ENCODE measurements at places on chromosomes 2 and 18.

GRCh38 chr18:46448347-46448746 is 208.7 kb downstream of the LOXHD1 start:
- no peak for DNase-seq

GRCh38 chr2:20582600-20583221 is 68.2 kb downstream of the HS1BP3 start:
- no peak for DNase-seq

GRCh38 chr2:197850882-197851450 is 46.6 kb downstream of the PLCL1 start:
- no peak for DNase-seq

GRCh38 chr2:162221064-162221463 is 22.2 kb downstream of the FAP start:
- DNase-seq = no peak

DNA sequence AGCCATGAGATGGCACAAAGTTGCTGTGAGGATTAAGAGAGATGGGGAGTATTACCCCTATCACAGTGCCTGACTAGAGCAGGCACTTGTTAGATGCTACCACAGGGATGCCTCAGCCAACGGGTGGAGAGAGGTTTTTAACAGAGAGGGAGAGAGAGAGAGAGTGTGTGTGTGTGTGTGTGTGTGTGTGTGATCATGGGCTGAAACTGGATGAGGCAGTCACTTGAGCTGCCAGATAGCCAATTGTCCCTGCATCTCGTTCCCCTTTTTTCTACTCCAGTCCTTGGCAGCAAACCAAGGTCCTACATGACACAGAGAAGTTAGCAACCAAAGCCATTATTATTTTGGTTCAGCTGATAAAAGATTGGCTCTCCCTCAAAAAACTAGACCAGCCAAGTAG is 3.0 kb downstream of the CD8A start:
- DNase-seq = peak; percentile 76

- no peak for DNase-seq
Observed at GRCh38 chr2:56084111-56084901, 99.5 kb upstream of the CCDC85A start.

DNA sequence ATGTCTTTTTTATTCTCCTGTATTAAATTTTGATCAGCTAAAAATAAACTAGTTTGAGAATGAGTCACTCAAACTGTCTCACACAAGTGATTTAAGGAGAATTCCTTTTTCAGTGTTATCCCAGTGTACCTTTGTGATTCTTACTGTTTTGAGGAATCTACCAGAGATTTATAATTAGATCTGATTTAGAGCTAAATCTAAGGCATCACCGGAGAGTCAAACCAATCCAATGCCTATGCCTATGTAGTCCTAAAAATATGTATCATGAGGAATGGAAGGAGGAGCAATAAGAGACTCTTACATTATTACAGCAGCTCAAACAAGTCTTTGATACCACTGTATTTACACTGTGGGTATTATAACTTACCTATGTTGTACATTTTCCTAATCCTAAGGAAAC is 63.4 kb upstream of the CYP20A1 start:
- no peak for DNase-seq

DNA sequence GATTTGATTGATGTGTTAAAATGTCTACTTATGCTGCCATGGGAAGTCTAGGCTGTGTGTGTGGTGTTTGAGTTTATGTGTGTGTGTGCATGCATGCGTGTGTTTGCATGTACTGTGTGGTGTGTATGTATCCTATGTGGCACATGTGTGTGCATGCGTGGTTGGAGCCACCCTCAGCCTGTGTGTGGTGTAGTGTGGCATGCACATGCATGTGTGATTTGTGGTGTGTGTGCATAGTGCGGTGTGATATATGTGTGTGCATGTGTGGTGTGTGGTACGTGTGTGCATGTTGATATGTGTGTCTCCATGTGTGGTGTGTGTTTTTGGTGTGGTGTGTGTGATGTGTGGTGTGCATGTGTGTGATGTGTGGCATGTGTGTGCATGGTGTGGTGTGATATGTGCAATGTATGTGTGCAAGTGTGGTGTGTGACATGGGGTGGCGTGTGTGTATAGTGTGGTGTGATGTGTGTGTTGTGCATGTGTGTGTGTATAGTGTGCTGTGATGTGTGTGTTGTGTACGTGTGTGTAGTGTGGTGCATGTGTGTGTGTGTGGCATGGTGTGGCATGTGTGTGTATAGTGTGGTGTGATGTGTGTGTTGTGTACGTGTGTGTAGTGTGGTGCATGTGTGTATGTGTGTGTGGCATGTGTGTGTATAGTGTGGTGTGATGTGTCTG is 66.6 kb upstream of the HDAC4 start:
- DNase-seq = no peak

GRCh38 chr2:28437149-28437835 is 44.6 kb downstream of the FOSL2 start:
- no peak for DNase-seq

DNA sequence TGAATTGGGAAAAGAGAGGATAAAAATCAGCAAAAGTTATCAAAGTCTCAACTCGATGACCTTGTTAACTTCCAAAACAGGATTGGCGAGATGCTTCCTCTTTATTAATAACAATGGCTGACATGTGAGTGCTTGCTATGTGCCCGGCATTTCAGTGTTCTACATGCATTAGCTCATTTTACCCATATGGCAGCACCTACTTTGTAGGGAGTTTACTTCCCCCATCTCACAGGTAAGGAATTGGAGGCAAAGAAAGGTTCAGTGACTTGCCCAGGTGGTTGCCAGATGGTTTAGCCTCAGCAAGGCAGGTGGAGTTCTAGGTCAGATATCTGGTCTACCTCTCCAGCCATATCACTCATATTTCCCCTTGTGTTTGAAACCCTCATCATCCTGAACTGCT is 12.4 kb downstream of the TFCP2L1 start:
- no peak for DNase-seq

- DNase-seq = peak; percentile 68
Observed at GRCh38 chr18:76955524-76956170, 133.3 kb downstream of the ZNF236 start.

GRCh38 chr2:241546771-241547498 is 11.6 kb upstream of the BOK start:
- DNase-seq = no peak

DNA sequence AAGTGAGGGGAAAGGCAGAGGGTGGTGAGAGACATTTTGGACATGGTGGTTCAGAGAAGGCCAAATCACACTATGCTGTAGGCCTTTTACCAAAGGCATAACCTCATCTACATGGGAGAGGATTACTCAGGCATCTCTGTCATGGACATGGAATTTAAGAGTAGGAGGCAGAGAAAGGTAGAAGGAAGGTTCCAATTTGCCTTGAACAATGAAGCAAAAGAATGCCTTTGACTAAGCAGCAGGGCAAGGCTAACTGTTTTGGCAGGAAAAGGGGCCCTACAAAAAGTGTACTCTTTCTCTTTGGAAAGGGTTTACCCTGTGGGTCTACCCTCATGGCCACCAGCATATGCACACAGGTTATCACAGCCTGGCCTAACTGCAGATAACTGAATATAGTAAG is 45.6 kb upstream of the RNU4ATAC start:
- no peak for DNase-seq

DNA sequence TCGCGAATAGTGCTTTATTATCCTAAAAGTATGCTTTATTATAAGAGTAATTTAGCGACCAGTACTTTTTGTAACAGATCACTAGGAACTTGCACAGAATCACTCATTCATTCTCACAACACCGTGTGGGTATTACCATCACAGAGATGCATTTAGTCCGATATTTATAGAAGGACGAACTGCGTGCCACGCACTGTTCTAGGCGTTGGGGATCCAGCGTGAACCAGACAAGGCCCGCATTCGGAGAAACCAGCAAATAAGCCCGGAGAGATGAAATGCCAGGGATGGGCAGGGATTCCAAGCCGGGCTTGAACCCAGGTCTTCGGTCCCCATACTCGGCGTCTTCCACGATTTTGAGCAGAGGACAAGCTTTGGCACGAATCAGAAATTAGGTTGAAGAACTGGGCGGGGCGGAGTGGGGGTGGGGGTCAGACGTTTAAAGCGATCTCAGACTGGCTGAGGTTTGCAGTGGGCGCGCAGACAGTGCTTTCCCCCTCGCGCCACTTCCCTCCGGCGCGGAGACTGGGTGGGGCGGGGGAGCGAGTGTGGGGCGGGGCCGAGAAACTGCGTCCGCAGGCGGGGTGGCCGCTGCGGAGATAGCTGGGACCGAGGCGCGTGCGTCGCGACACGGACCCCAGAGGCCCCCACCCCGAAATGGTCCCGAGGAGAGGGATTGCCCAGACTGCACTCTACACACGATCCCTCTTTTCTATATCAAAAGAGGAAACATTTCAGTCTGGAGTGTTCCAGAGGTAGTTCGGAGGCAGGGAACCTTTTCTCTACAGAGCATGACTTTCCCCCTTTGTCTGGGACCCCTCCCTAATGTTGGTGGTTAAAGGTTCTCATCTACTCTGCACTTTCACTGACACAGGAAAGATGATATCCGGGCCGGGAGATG is 1.1 kb upstream of the CXCR4 start:
- peak; percentile 74 for DNase-seq

DNA sequence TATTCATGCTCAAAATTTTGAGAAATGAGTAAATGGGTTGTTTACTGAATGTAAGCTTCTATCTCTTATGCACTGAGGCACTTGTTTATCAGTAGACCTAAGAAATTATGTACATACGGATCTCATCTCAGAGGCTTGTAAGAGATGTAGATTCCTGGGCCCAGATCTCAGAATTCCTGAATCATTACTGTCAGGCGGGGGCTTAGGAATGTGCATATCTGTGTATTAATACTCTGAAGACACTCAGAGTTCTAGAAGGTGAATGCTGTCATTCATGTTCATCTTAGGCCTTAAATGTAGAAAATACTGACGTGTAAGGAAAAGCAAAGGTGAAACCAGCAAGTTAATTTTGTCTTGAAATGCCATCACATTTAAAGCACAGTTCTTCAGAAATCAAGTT is 169.6 kb downstream of the FMNL2 start:
- no peak for DNase-seq

DNA sequence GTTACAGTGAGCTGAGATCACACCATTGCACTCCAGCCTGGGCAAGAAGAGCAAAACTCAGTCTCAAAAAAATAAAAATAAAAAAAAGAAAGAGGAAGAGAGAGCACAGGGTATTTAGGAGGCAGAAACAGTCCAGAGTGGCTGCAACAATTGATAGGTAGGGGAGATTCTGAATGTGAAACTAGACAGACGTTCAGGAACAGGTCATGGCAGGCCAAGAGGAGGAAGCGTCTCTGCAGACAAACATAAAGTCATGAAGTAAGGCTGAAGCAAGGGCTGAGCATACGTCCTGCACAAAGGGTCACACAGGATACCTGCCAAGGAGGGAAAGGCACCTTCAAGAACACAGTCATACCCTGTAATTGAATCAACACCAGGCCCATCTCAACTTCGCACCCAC is 64.1 kb upstream of the ZNF532 start:
- no peak for DNase-seq

- no peak for DNase-seq
Observed at GRCh38 chr2:226234187-226234586, 565.4 kb downstream of the IRS1 start.

DNA sequence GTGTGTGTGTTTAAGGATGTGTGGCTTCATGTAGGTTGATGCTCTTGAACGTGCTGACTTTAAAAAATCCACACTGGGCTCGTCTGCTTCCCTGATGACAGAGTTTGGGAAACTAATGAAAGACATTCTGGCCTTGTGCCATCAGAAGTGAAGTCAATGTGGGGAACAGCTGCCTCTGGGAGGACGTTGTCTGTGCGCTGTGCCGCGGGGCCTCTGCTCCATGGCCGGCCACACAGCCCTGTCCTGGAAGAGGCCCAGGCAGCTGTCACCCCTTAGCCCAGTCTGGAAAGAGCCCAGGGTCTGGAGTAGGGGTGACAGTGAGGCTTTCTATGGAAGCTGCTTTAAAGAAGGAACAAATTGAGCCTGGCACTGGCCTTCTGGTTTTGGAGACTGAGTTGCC is 155.8 kb downstream of the SH3RF3 start:
- peak; percentile 20 for DNase-seq

DNA sequence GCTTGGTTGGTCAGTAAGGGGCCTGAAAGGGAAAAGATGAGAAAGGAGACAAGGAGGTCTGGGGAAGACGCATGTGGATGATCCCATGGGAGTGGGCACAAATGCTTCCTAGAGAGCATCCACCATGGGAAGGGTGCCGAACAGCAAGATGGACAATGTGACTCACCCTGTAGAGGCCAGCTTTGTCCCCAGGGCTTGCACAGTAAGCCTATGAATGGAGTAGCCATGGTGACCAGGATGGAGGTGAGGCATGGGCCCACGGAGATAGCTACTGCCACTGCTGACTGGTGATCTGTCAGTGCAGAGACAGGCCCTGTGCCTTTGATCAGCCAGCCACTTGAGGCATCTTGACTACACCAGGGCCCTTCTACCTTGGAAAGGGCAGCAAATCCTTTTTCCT is 172.6 kb downstream of the HAUS1 start:
- DNase-seq = no peak

- DNase-seq = no peak
Observed at GRCh38 chr2:105629634-105630033, 115.1 kb upstream of the NCK2 start.

DNA sequence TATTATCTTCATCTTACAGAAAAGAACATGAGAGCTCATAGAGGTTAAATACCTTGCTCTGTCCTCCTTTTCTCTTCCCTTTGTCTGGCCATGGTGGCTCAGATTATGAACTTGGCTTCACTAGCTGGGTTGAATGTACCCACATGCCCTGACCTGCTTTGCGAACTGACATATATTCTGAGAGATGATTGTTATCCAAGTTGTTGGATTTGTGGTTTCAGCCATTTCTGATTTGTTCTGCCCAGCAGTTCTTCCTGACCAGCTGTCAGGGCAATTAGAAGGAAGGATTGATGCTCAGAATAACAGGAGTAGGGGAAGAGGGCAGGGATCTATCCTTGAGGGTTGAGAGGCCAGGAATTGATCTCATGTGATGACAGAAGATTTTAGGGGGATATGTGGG is 236.8 kb upstream of the FAM98A start:
- no peak for DNase-seq

DNA sequence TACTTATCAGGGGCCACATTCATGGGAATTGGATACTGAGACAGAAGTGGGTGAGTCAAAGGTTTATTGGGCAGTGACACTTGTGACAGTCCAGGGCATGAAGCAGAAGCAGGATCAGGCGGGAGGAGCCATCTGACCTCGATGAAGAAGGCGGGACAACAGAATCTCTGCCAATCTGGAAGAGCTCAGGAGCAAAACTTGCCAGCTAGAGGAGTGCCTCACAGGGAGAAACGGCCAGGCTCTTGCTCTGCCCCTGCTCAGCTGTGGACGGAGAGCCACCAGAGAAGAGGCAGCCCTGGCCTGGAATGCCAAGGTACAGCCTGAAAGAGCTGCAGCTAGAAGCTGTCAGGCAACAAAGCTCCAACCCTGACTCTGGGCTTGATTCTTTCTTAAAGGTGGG is 16.9 kb downstream of the DAW1 start:
- DNase-seq = no peak
